ENCODE measurements at places on chromosomes 16 and 17.
A peak's percentile ranks its signal among the peaks of the same experiment; 100 is the strongest.

- DNase-seq: peak; percentile 32
Measured at GRCh38 chr17:45431531-45432404, 902 bp downstream of the ARHGAP27 start.

- no peak for DNase-seq
Measured at GRCh38 chr17:75842963-75843576, 1.1 kb downstream of the UNC13D start.

GRCh38 chr16:27906883-27907282 lies 156.6 kb downstream of the GSG1L start:
- no peak for DNase-seq

- no peak for DNase-seq
Measured at GRCh38 chr16:3718628-3719027, 1.3 kb upstream of the TRAP1 start.

DNA sequence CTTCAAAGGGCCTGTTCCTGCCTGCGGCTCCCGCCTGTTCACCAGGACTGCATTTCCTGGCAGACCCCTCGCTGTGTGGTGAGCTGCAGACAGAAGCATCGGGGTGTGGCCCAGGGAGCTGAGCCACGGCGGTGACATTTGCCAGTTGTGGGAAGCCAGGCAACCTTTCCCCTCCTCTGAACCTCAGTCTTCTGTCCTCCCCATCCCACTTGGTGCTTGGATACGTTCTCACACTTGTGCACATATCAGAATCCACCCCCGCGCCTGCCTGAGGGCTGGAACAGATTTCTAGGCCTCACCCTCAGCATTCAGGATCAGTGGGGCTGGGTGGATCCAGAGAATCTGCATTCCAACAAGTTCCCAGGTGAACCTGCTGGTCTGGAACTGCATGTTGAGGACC lies 63.5 kb downstream of the CRISPLD2 start:
- DNase-seq: no peak

Measured in kidney glomerular epithelial cell (primary cell).